NCI-H2107 (cell line): ENCODE measurements at places on chromosomes 7 and 10.

DNA sequence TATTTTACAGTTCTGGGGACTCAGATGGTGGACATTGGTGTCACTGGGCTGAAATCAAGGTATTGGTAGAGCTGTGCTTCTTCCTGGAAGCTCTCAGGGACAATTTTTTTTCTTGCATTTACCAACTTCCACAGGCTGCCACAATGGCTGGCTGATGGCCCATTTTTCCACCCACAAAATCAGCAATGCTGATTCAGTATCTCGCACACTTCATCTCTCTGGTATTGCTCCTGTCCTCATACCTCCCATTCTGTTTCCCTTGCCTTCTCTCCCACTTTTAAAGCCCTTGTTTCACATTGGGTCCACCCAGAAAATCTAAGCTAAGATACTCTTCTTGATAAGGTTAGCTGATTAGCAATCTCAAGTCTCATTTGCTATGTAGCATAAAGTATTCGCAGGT, 530.9 kb upstream of the POM121L12 start:
- no peak for DNase-seq

DNA sequence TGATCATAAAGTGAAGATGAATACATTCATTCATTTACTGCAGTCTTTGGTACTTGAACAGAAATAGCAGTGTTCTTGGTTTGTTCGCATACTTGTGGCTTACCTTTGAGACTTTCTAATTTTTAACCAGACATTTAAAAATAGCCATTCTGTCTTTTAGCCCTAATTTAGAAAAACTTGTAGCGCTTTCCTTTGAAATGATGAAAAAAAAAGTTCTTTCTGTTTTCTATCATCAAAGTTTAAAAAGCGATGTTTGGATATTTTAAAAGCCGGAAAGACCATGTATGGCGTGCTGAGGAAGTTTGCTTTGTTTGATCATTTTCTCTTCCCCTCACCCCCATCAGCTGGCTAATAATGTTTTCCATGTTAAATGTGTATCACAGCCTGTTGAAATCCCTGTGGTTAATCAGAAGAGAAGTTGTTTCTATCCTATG, 116.3 kb downstream of the CUX1 start:
- DNase-seq = no peak

DNA sequence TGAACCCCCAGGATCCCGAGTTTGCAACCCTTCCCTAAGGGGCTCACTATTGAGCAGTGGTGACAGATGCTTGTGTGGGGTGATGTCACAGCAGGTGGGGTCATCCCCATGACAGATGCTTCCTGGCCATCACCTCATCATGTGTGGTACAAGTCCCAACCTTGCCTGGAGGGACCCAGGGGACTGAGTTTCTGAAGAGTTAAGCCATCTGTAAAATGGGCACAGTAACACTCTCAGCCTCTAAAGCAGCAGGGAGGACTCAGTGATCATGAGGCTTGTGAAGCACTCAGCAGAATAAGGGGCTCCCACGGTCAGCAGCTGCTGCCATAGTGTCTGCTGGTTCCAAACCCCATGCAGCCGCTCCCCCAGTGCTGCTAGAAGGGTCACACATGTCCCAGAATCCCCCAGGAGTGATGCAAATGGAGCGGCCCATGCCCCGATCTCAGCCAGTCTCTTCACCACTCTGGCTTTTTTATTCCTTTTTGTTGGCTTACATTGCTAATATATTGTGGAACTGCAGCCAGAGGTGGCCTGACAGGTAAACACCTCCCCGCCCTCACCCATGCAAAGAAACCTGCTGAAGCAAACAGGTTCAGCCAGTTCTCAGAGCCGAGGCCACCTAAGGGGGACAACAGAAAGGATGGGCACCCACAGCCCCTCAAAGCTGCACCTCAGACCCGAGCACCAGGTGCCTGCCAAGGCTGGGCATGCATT, 102.1 kb upstream of the PDGFA start:
- no peak for DNase-seq

GRCh38 chr7:40401406-40401805, 266.6 kb downstream of the SUGCT start:
- no peak for DNase-seq

DNA sequence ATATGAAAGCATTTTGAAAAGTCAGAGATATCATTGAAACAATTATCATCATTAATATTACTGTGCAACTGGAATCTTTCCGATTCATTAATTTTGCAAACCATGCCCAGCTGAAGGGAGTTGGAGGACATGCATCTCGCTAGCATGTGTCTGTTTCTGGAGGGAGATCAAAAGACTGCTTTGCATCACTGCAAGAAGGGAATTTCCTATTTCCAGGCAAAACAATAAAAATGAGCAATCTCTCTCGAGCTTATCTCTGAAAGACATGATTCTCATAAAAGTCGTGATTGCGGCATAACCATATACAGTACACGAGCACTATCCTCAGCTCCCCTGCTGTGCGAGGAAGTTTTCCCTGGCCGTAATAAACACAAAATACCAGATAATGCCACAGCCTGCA, 607.6 kb upstream of the DPP6 start:
- DNase-seq = no peak

DNA sequence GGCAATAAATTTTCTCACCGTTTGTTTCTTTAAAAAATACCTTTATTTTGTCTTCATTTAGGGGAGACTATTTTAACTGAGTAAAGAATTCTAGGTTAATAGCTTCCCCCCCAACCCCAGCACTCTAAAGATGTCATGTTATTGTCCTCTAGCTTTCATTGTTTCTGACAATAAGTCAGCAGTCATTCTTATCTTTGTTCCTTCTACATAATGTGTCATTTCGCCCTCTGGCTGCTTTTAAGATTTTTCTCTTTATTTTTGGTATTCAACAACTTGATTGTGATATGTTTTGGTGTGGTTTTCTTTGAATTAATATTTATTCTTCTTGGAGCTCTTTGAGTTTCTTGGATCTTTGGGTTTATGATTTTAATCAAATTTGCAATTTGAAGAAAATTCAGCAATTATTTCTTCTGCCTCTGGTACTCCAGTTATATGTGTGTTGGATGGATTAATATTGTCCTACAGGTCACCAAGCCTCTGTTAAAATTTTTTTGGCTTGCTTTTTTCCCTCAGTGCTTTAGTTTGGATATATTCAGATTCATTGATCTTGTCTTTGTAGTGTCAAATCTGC, 64.6 kb upstream of the ELN start:
- DNase-seq = no peak

GRCh38 chr7:45035893-45036292, 35.9 kb downstream of the CCM2 start:
- DNase-seq = no peak

- no peak for DNase-seq
Measured at GRCh38 chr10:23717913-23718312, 279.0 kb downstream of the OTUD1 start.

DNA sequence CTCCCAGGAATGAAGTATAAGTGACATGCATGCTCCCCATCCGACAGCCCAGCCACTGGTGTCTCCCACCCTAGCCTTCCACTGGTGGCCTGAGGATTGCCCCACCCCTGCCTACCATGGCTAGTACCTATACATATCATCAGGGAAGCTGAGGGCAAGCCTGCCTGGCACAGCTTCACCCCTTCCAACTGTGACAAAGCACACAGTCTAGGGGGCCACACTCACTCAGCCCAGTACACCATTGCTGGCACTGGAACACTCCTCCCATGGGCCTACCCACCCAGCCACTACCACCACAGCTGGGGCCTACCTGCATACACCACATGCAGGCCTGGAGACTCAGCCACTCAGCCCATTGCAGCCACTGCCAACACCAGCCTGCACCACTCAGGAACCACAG, 393.1 kb upstream of the STEAP1 start:
- no peak for DNase-seq

GRCh38 chr7:96188174-96188581, 133.7 kb downstream of the SLC25A13 start:
- DNase-seq = no peak

- no peak for DNase-seq
Measured at GRCh38 chr7:142784096-142784495, 13.3 kb downstream of the PRSS2 start.

DNA sequence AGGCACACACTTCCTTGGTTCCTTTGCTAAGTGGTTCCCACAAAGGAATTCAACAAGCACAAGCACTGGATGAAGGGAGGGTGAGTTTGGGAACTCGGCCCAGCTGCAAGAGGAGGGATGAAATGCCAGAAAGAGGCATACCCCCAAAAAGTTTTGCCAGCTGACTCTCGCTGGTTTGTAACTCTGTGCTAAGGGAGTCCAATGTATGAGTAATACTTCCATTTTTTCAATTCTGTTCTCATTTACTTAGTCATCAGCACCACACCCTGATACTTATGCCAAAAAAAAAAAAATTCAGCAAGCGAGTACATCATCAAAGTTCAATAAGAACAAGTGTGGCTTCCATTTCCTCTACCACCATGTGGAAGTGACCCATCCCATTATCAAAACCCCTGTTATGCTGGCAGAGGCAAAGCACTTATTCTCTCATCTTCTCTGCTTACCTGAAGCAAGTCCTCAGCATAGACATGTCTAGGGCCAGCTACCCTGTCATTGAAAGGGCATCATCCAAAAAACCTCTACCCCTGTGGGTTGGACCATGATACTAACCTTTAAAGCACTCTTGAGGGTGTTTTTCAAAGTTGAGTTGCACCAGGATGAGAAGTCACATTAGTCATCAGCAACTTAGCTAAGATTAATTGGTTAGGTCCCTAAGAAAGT, 6.9 kb upstream of the HYCC1 start:
- DNase-seq = no peak

- no peak for DNase-seq
Measured at GRCh38 chr10:72809006-72809405, 84.5 kb upstream of the OIT3 start.

- DNase-seq = no peak
Measured at GRCh38 chr7:69763513-69763912, 165.2 kb downstream of the AUTS2 start.

- DNase-seq = no peak
Measured at GRCh38 chr10:84547616-84548015, 219.2 kb downstream of the CCSER2 start.

GRCh38 chr7:17661982-17662585, 278.2 kb downstream of the SNX13 start:
- DNase-seq = no peak

GRCh38 chr10:97150013-97150595, 35.7 kb downstream of the SLIT1 start:
- no peak for DNase-seq

GRCh38 chr10:11082526-11082925, 64.9 kb downstream of the CELF2 start:
- no peak for DNase-seq

DNA sequence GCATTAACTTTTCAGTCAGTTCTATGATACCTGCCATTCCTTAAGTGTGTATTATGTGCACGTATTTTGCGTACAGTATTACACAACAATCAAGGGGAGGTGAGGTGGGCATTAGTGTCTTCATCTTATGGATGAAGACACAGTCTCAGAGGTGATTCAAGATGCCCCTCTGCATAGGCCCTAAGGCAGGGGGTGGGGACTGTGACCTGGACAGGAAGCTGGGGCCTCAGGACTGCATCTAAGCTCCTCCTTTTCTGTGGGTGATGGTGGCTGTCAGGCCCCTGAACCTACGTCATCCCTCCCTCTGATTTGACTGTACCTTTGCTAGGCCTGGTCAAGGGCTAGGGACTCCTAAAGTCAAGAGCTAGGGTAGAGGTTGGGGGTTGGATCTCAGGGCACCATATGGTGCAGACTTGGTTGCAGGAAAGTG, 38.9 kb downstream of the HK1 start:
- DNase-seq = no peak

- no peak for DNase-seq
Measured at GRCh38 chr7:99489235-99489634, 10.8 kb downstream of the ZNF394 start.

DNA sequence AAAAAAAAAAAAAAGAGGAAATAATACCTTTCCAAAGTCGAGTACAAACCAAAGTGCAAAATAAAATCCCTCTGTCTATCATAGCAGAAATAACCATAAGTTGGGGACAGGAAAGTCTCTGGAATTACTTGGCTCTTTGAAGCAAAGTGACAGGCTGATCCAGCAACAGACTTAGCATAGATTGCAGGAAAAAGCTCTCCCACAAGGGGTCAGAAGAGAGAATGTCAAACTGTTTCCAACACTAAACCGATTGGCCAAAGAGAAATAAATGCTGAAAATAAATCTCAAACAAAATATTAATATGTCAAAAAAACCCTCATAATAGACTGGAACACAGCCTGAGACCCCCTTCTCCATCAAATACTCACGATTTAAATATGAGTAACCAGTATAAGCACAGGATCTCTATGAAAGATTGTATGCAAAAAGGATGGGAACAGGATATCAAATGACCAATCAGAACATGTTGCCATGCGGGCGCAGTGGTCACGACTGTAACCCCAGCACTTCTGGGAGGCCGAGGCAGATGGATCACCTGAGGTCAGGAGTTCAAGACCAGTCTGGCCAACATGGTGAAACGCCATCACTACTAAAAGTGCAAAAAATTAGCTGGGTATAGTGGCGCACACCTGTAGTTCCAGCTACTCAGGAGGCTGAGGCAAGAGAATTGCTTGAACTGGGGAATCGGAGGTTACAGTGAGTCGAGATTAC, 1000.7 kb upstream of the LRRN3 start:
- no peak for DNase-seq

- no peak for DNase-seq
Measured at GRCh38 chr7:35967366-35968139, 166.7 kb downstream of the SEPTIN7 start.

- DNase-seq = no peak
Measured at GRCh38 chr7:87151729-87152111, 533 bp upstream of the DMTF1 start.

- no peak for DNase-seq
Measured at GRCh38 chr7:102285540-102286236, 980 bp upstream of the SH2B2 start.

GRCh38 chr10:35058134-35058533, 32.0 kb downstream of the CUL2 start:
- DNase-seq = no peak

GRCh38 chr7:137169282-137169698, 174.2 kb downstream of the PTN start:
- DNase-seq = peak; percentile 79

DNA sequence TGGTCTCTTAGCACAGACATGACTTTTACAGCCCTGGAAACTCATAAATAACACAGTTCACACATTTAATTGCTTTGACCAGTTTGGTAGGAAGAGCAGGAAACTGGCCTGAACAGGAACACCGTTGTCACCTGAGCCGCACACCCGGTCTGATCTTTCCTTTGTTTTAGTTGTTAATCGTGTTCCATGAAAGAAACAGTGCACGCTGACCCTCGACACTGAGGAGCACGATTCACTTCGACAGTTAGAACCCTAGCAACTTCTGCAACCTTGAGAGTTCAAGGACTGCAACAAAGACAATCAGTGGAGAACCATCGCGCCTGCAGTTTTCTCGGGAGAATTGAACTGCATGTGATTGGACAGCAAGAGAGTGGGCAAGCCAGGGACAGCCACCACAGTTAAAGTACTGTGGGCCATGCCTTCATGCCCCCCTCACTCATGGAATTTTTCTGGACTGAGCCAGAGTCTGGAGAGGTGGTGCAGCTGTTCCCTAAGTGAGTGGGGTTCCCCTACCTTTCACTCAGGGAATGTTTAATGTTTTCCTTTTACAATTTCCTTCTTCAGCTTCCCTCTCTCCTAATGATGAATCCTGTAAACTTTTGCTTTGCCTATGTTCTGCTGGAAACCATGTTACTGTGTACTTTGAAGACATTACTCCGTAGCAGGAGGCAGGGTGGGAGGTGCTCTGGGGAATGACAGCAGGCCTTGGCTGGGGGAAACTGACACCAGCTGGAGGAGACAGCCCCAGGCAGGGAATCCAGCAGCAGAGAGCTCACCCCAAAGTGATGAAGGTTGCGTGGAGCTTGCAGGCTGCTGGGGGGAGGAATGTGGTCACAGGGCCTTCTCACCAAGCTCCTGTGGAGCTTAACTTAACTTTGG, 198.7 kb downstream of the ZNF438 start:
- no peak for DNase-seq
